ENCODE measurements at places on chromosomes 5 and 9. TPM values are rescaled to one million over a fixed set of nuclear protein-coding genes. Genes with fewer than 3 reads are reported as not detected.
A peak's percentile ranks its signal among the peaks of the same experiment; 100 is the strongest.

DNA sequence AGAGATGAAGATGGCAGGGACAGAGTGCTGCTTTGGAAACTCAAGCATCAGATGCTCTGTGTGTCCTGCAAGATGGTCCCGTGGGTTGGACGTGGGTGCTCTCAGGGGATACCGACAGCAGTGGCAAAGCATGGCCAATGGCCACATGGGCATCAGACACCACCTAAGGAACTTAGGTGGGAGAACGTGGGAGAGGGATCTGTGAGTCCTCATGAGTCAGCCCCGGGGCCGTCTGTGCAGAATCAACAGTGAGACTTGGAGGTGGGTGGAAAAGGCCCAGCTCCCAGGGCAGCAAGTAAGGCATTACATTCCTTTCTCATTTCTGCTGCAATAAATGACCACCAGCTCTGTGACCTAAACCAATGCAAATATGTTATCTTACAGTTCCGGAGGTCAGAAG, 77.0 kb downstream of the RAD23B start:
- H3K4me1 ChIP-seq = no peaks in the 10 kb centered on the region
- H3K27ac ChIP-seq = no peak overlapping the region
- H3K4me3 ChIP-seq = no peak overlapping the region
- H3K27me3 ChIP-seq = peaks cover 9% of the 10 kb centered on the region

DNA sequence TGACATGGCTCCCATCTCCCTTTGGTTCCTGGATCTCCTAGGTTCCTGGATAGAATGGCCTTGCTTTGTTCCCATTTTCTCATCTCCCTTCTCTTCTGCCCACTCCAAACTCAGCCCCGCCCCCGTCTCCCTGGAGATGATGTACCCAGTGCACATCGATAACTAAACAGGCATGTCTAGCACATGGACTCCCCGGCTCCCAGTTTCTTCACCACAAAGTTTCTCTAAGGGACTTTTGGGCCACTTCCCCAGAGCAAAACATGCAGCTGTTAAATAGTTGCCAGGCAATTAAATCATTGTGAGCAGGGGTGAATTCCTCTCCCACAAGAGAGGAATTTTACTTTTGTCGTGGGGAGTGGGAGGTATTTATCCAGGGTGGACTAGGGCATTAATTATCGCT, 259.0 kb downstream of the GADD45G start:
- no peaks in the 10 kb centered on the region for H3K27me3 ChIP-seq
- no peaks in the 10 kb centered on the region for H3K36me3 ChIP-seq
- no peak for DNase-seq
- no peak overlapping the region for H3K27ac ChIP-seq
- no peak overlapping the region for H3K4me3 ChIP-seq

DNA sequence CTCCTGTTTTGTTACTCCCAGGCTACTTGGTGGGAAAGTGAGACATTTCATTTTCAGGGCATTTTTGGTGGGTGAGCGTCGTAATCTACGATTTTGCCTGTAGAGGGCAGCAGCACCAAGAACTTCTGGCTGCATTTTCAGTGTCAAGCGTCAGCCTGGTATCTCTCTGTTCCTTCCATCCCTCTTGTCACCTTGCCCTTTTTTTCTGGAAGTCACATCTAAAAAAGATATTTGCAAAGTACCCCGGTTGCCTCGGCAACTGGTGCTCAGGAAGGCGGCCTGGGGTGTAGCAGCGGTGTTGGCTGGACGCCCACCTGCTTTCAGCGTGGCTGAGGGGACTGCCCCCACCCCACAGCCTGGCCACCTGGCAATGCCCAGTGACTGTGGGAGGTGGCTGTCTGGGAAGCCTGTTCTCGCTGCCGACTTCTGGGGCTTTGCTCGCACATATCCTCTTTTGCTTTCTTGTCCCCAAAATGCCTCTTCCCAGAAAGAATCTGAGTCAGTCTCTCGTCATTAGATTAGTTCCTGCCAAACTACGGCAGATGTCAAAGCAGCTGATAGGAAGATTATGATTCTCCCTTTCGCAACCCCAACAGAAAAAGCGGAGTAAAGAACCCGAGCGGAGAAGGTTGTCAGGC, 84.5 kb downstream of the ACER2 start:
- H3K27me3 ChIP-seq = peaks cover 5% of the 10 kb centered on the region
- H3K27ac ChIP-seq = peak overlapping the region; percentile 33
- no peaks in the 10 kb centered on the region for H3K36me3 ChIP-seq
- peak overlapping the region; percentile 16 for H3K4me3 ChIP-seq
- peaks cover 20% of the 10 kb centered on the region for H3K4me1 ChIP-seq

Gene GABBR2
- not detected for total RNA-seq

Gene RNF180
- total RNA-seq = not detected

Gene FBXL17
- total RNA-seq = 4.3 TPM

Gene PCDHB9
- not detected for total RNA-seq

Gene SH2D3C
- 27.2 TPM for total RNA-seq

Data from activated naive CD4-positive, alpha-beta T cell treated with anti-CD3 and anti-CD28 coated beads for 36 hours (primary cell).